KG1 (cell line): ENCODE measurements at places on chromosomes 1 and 21.

- no peak for DNase-seq
Observed at GRCh38 chr1:10899490-10900250, 103.2 kb upstream of the CASZ1 start.

GRCh38 chr21:39452207-39452969, 618 bp downstream of the SH3BGR start:
- no peak for DNase-seq

- DNase-seq, result peak; percentile 52
Observed at GRCh38 chr1:207495801-207496792, at the start of gene CR1. TSS of gene CR1 (plus strand) at chr1:207496157. CDS start at chr1:207496268, 111 bp downstream.

GRCh38 chr1:231896806-231897205, 270.2 kb downstream of the DISC1 start:
- DNase-seq, result no peak

GRCh38 chr1:31364561-31365250, 8.2 kb downstream of the FABP3 start:
- DNase-seq, result no peak

DNA sequence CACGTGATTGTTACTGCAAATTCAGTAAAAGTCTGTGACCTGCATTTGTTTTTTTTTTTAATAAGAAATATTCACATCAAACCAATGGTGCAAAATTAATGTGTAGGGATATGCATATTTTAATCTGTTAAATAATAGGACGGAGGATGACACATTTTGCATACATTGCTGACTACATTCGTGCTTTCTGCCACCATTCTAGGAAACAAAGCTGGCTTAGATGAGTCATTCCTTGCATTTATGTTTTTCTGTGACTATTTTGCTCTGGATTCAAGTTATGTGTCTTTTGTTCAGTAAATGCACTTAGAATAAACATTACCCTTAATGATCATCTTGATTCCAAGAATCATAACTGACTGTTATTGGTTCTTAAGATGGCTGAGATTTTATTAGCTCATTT, 23.9 kb upstream of the CYYR1 start:
- DNase-seq, result no peak

GRCh38 chr1:155669233-155670162, 19.1 kb downstream of the YY1AP1 start:
- no peak for DNase-seq

DNA sequence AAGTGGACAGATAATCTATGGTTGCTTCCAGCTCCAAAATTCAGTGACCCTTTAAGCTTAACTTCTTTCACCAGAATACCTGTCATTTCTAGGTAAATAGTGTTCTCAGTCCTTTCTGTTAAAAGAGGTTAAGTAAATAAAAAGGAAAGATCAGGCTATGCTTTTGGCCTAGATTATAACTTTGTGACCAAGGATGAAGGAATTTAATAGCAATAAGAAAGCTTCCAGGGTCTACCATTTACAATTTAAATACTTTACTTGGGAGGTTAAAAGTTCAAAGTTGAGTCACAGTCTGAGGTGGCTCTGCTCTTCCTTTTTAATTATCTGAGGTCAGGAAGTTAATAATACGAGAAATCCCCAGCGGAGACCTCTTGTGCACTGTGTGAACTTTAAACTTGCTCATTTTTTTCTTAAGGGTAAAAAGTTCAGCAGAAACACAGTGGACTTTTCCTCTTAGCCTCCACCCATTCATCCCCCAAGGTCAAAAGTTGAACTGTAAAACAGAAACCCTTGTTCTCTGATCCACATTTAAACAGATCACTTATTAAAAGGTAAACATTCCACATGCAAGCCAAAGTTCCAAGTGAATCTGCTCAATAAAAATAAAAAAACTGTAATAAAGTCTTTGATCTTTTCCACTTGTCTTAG, 187.1 kb downstream of the NRIP1 start:
- no peak for DNase-seq

DNA sequence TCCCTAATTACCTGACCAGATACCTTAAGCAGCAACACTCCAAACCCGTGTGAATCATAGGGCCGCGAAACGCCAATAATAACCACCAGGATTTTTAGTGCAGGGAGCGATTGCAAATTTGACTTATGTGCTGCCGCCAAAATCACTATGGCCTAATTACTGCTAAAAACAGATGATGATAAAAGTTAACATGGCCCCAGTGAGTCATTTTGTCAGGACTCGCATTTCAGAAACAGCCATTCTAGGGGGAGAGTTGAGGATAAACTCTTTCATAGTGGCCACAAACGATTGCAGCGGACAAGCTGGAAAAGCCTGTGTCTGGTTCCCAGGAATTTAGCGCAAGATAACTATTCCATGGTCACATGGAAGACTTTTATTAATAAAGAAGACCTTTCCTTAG, 103.4 kb downstream of the HLX start:
- no peak for DNase-seq

GRCh38 chr1:181012203-181012745, 10.4 kb downstream of the STX6 start:
- DNase-seq, result no peak

DNA sequence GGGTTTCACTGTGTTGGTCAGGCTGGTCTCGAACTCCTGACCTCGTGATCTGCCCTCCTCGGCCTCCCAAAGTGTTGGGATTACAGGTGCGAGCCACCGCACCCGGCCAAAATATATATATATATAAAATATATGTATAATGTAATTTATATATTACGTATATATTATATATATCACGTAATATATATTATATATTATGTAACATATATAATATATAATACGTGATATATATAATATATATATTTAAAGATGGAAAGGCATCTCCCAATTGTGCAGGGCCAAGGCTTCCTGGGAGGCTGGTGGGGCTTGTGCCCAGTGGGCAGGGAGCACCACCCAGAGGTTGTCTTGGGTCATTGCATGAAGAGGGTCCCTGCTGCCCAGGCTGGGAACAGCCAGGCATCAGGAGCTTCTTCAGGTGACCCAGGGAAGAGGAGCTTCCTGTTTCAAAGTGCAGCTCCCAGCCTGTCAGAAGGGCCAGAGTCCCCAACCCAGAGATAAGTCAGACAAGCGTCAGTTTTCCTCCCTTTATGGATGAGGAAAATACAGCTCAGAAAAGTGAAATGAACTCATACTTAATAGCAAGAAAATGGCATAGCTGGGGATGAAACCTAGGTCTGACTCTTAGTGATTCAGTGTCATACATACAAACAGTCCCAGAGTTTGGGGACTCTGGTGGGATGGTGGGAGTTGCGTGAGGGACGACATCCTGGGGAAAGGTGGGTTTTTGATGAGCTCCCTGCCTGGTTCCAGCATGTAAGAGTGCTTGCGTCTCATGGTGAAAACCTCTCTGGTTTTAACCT, 12.0 kb downstream of the UBE2Q1 start:
- peak; percentile 28 for DNase-seq

DNA sequence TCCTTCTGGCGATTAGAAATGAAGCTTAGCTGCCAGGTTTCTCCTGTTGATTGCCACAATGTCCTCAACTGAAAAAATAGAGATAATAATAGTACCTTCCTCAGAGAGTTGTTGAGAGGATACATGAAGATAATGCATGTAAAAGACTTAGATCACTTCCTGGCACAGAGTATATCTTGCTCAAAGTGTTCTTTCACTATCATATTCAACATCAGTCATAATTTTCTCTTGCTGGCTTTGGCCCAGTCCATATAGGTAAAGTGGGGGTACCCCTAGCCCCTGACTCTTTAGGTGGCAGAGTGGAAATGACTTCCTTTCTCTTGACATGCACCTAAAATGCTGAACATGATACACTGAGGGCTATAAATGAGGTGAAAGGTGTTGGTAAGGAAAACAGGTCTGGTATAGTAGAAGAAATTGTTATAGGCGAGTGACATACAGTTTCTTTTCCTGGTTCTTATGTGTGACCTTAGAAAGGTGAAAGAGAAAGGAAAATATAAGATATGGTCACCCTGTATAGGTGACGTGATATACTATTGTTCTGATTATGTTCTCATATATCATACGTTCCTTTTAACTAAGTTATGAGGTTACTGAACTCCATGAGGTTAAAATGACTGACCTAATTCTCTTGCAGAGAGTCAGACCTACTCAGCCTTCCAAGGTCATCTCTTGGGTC, 209.9 kb upstream of the DEPDC1 start:
- DNase-seq, result no peak

DNA sequence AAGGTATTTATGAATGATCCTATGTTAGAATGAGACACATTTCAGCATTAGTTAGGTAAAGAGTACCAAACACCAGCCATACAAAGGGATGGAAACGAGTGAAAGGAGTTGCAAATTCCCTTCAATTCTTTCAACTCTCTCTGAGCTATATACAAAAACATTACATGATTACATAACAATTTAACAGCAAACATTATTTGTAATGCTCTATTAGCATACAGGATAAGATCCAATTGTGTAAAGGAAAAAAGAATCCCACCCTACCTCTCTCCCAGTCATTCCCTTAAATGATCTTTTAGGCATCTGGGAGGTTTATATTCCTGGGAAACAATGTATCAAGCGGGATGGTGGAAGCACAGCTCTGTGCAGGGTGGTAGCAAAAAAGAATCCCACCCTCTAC, 117.9 kb downstream of the RHOU start:
- no peak for DNase-seq

GRCh38 chr1:205210756-205211168, 740 bp downstream of the DSTYK start:
- peak; percentile 42 for DNase-seq

DNA sequence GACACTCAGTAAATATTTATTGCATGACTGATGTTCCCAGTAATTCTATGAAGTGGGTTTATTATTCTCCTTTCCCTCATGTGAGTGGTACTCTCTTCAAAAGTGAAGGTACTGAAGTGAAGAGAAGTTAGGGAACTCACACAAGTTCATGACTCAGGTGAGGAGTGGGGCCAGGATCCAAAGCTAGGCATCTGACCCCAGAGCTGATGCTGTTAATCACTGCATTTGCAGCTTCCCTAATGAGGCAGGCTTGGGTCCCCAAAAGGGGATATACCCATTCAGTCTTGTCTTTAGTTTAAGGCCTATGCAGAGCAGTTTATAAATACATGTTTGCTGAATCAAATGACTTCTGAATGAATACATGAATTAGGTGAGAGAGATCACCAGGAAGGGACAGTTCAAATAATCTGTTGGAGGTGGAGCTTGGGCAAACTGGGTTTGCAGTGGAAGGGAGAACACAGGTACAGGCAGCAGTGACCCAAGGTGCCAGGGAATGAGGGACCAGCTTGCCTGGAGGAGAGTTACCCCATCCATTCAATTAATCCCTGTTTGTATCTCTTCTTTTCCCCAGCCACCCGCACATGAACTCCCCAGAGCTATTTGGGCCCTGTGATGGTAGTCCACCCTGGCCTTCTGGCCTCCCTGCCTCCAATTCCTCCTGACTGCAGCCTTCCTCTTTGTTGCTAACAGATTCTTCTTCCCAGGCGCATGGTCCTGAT, 2.0 kb downstream of the CD58 start:
- DNase-seq, result no peak

GRCh38 chr1:48073798-48074530, 76.8 kb upstream of the TRABD2B start:
- DNase-seq, result no peak

GRCh38 chr1:170776252-170776651, 112.3 kb downstream of the PRRX1 start:
- DNase-seq, result no peak

- DNase-seq, result no peak
Observed at GRCh38 chr1:92442351-92442750, 44.4 kb downstream of the GFI1 start.

DNA sequence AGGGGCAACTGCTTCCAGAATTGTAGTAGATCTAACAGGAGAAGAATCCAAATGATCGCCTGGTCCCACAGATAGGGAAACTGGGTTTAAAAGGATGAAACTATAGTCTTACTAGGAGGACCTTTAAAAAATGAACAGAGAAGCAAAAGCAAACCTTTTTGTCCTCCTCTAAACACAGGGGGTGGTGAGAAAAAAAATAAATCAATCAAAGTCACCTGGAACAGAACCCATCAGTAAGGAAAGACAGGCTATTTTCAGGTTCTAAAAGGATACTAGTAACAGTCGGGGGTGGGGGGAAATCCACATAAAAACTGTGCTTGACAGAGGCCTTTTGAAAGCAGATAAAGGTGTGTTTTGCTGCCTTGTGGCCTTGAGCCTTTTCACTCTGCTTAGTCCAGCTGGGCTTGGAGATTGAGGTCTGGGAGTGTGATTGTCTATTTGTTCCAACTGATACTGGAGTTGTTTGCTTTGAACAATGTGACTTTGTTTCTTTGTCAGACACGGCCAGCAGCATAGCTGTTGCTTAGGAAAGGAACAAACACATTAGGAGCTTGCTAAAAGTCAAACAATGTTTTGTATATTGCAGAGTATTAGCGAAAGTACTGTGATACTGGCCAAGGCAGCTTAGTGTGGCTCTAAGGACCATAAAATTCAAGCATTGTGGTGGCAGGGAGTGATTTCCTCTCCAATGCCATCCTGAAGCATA, 141.1 kb upstream of the IRF2BP2 start:
- no peak for DNase-seq

DNA sequence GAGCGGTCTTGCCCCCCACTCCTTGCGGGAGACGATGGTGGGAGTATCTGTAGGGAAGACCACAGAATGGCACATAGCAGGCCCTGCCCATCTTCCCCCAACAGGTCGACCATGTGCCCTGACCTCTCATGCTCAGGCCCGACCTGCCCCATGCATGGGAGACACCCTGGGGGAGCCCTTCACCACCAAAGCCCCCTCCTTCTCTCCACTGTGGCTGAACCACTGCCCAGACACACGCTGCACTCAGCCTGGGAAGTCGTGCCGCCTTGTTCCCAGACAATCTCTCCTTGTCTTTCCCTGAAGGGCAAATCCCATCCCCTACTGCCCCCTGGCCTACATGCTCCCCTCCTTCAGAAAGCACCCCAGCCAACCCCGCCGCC, 5.5 kb downstream of the PGLYRP3 start:
- no peak for DNase-seq

DNA sequence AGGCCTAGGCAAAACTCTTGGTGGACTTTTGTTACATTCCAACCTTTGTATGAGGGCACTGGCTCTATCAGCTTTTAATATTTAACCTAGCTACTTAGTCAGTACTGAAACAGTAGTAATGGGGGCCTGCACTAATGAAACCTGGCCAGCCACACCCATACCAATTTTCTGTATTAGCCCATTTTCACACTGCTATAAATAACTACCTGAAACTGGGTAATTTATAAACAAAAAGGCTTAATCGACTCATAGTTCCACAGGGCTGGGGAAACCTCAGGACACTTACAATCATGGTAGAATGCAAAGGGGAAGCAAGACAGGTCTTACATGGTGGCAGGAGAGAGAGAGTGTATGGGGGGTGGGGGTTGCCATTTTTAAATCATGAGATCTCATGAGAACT, 245.7 kb upstream of the RGS18 start:
- no peak for DNase-seq

DNA sequence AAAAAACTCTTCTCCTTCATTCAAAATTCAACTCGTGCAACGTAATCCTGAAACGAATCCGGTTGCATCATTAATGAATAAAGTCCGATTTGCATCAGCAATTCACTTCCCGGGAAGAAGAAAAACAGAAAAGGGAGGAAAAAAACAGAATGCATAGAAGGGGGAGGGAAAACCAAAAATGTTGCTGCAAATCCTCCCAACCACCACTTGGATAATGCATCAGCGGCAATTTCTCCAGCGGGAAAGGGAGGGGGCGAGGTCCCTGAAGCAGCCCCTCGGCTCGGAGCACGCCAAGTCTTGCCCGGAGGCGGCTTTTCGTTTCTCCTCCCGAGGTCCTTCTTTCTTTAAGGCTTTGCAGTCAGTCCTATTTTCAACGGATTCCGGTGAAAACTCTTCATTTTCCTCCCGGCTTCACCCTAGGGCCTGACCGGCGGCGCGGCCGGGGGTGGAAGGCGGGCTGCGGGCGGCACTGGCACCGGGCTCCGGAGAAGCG, 723 bp downstream of the CDC42BPA start:
- no peak for DNase-seq

- no peak for DNase-seq
Observed at GRCh38 chr1:238701024-238701423, 685.3 kb upstream of the CHRM3 start.
